Activated naive CD4-positive, alpha-beta T cell (primary cell): ENCODE measurements at places on chromosomes 6 and 20.

DNA sequence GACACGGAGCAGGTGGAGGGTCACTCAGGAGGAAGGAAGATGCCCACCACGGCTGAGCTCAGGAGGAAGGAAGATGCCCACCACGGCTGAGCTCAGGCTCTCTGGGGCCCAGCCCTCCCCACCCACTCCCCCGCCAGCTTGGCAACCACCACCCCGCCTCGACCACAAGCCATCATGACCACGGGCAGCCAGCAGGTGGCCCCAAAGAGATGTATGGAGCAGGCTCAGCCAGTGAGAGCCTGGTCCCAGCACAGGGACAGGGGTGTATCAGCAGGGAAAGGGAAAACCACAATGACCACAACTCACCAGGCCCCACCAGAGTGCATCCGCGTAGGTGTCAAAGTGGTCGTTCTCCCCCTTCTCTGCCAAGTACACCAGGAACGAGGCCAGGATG is 30.4 kb downstream of the KCNQ2 start:
- peak; percentile 17 for DNase-seq

GRCh38 chr20:50879649-50880550 is 51.3 kb downstream of the ADNP start:
- no peak for DNase-seq

GRCh38 chr20:19828232-19828631 is 70.2 kb downstream of the RIN2 start:
- DNase-seq, result no peak

GRCh38 chr6:151963001-151963400 is 155.5 kb downstream of the ESR1 start:
- no peak for DNase-seq
